ENCODE measurements at places on chromosomes 5 and 9.

- DNase-seq, result no peak
Measured at GRCh38 chr9:109335929-109336328, 15.1 kb upstream of the EPB41L4B start.

GRCh38 chr9:135419106-135419505 lies 60.5 kb upstream of the PPP1R26 start:
- DNase-seq, result no peak

GRCh38 chr9:87464110-87464991 lies 33.3 kb upstream of the DAPK1 start:
- no peak for DNase-seq

- DNase-seq, result no peak
Measured at GRCh38 chr9:4803670-4804530, 11.2 kb downstream of the RCL1 start.

- no peak for DNase-seq
Measured at GRCh38 chr9:87699835-87700234, 26.1 kb upstream of the CTSL start.

Measured in spinal cord (tissue), 10 donors.